ENCODE measurements at places on chromosomes 3 and 15.

DNA sequence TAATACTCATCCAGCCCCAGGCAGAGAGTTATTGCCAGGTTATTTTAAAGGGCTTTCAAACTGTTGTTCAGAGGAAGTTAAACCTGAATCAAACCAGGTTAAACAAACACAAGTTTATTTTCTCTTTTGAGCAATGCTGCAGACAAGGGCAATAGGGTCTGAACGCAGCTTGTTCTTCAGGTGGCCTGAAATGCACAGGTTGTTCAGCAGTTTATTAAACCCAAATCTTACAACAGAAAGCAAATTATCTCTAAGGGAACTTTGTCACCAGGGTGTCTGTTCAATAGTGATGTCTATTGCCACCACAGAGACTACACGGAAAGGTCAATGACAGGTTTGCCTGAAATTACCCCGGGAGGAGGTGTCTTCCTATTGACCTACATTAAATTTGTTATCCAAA is 134.0 kb downstream of the IL5RA start:
- DNase-seq = no peak

DNA sequence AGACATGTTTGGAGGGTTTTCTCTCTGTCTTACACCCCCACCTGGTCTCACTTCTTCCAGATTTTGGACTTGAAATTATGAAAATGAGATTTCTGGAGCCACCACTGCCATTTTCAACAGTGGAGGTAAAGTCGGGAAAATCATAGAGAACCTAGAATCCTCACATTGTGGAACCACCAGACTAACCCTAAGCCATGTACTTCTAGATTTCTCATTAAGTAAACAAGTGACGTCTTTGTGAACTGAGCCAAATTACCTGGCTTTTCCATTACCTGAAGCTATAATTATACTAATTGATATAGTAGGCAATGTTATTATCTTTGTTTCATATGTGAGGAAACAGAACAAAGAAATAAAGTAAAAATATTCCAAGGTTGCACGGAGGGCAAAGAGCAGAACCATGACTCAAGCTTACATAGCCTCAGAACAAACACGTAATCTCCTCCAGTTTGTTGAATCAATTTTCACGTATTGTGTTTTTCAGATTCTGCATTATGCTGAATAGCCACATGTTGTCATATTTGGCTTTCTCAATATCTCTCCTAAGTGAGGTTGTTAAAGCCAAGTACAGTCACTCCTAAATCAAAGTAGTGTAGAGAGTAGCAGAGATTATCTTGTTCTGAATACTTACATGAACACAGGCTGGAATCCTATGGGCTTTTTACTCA is 101.3 kb upstream of the CMC1 start:
- no peak for DNase-seq

DNA sequence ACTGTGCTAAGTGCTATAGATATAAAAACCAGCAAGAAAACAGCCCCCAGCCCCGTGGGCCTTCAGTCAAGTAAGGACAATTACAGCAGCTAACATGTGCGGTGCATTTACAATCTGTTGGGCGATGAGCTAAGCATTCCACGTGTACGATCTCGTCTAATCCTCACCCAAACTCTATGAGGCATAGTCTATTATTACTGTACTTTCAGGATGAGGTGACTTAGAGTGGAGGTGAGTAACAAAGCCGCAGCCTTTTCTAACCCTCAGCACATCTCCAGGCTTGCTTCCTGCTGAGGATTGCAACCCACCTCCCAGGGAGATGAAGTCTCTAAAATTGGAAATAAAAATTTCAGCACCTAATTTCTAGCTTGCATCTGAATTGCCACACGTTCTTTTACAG is 53.2 kb upstream of the MCF2L2 start:
- peak; percentile 26 for DNase-seq

DNA sequence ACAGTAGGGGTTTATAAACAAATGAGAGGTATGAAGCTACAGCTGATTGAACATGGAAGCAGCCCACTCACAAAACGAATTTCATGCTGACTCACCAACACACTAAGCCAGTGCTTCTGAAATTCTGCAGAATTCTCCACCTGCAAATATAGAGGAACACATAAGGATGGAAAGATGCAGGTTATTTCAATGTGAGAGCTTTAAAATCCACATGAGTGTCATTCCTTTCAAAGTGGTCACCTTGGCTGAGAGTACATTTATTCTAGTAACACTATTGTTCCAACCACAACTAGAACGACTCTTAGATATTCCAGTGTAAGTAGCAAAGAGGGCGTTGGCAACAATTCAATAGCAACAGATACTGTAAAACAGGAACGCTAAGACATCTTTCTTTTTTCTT is 189.9 kb upstream of the TSC22D2 start:
- no peak for DNase-seq

DNA sequence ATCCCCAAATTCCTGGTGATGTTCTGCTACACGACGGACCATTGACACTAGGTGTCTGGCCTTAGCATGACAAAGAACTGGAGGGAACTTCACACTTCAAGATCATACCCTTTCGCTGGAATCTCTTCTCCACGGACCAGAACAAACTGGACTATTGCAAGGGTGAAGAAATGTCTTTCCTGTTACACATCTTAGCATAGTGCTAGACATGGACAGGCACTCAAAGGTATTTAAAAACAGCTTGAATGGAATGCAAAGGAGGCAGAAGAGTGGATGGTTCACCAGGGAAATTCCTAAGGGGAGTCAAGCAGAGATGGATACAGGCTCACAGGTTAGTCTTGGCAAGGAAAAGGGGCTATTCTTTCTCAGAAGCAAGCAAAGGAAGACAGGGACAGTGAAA is 33.5 kb upstream of the PDZRN3 start:
- DNase-seq = no peak

DNA sequence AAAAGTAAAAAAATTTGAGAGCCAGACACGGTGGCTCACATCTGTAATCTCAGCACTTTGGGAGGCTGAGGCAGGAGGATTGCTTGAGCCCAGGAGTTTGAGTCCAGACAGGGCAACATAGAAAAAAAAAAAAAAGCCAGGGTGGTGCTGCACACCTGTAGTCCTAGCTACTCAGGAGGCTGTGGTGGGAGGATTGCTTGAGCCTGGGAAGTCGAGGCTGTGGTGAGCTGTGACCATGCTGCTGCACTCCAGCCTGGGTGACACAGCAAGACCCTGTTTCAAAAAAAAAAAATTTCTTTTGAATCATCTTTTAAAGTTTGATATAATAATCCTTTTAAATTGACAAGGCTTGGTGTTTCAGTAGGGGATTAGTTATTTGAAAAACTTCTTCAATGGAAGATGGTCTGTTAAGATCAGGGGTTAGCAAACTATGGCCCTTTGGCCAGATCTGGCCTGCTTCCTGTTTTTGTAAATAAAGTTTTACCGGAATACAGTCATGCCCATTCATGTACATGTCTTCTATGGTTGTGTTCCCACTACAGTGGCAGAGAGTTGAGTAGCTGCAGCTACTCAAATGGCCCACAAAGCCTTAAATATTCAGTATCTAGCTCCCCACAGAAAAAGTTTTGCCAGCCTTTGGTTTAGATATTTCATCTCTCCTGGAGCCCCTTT is 28.9 kb downstream of the CDAN1 start:
- DNase-seq = no peak

DNA sequence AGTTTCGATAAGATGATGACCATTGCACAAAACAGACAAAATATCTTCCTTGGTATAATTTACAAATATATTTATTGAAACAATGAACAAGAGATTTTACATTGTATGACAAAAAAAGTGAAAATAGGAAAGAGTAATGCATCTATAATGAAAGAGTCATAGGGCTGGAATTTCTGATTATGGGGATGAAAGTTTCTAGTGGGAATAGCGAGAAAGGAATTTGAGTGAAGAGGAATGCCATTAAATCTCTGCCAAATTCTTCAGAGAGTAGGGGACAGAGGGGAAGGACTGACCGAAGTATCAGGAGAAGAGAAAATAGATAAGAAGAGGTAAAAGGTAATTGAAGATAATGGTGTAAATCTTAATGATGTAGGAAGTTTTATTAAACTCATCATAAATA is 125.4 kb downstream of the VGLL3 start:
- DNase-seq = no peak
